ENCODE measurements at places on chromosomes 16 and 17. TPM values are rescaled to one million over a fixed set of nuclear protein-coding genes. Genes with fewer than 3 reads are reported as not detected.

- no peaks in the 10 kb centered on the region for H3K27me3 ChIP-seq
- H3K4me1 ChIP-seq: peaks cover 71% of the 10 kb centered on the region
- H3K27ac ChIP-seq: peak overlapping the region; percentile 85
- no peaks in the 10 kb centered on the region for H3K36me3 ChIP-seq
- DNase-seq: no peak
- H3K4me3 ChIP-seq: no peak overlapping the region
Measured at GRCh38 chr16:50684823-50685461, 3.8 kb upstream of the SNX20 start.

Gene IRX5
- total RNA-seq: not detected

Gene FAM83G
- 3.0 TPM for total RNA-seq

GRCh38 chr17:35313875-35314409 lies 59.5 kb downstream of the SLFN11 start:
- DNase-seq: peak; percentile 35
- no peaks in the 10 kb centered on the region for H3K27me3 ChIP-seq
- peak overlapping the region; percentile 77 for H3K4me3 ChIP-seq
- H3K27ac ChIP-seq: peak overlapping the region; percentile 69
- peaks cover 30% of the 10 kb centered on the region for H3K4me1 ChIP-seq

Gene MYH8
- total RNA-seq: not detected

- H3K4me3 ChIP-seq: peak overlapping the region; percentile 94
- peak; percentile 9 for DNase-seq
- no peaks in the 10 kb centered on the region for H3K27me3 ChIP-seq
Measured at GRCh38 chr16:2904922-2905240, 6.8 kb upstream of the FLYWCH1 start.

Gene ZCCHC14
- 16.4 TPM for total RNA-seq

DNA sequence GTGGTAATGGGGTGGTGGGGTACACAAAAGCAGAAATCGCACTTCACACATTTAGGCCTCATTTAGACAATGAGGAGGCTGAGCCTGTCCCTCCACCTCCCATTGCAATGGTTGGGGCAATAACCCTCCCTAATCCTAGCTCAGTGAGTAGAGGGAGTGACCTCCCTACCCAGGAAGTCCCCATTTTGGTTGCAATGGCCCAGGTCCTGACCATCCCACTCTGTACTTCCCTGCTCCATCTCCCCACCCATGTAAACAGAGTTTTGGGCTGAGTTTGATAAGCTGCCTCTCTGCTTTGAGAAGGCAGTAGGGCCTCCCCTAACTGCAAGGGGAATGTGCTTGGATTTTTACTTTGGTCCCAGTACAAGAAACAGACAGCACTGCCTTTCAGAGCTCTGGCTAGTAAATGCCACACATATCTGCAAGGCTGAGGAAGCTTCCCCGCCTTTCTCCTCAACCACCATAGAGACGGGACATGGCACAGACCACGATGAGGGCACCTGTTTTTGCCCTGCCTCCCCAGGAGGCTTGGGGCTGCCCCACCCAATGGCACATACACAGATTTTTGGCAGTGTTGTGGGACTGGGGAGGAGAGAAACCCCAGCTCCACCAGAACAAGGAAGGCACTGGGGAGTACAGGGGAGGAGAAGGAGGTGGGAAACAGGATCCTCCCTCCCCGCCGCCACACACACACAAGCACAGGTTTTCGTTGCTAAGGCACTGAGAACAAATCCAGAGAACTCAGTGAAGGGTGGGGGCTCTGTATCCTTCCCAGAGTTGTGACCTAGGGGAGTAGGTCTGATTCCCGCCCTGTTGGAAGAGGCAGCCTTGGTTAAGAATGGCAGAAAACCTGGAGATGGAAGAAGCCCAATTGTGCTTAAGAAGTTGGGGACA lies 7.3 kb downstream of the VAT1 start:
- DNase-seq: no peak
- peaks cover 13% of the 10 kb centered on the region for H3K4me1 ChIP-seq
- no peaks in the 10 kb centered on the region for H3K27me3 ChIP-seq
- H3K36me3 ChIP-seq: peaks cover 37% of the 10 kb centered on the region
- H3K4me3 ChIP-seq: no peak overlapping the region

DNA sequence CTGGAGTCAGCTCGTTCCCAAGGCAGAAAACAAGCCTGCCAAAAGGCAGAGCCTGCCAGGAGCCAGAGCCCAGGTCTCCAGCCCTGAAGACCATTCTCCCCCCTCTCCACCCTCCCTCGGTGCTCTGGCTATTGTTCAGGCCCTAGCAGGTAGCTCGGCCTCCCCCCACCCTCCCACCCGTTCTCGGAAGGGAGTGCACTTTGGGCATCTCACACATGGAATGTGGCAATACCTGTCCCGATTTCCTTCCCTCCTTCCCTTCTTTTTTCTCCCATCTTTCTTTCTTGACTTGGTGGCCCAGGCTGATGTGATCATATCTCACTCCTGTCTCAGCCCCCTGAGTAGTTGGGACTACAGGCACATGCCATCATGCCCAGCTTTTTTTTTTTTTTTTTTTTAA lies 12.4 kb downstream of the CNGB1 start:
- H3K4me3 ChIP-seq: no peak overlapping the region
- DNase-seq: no peak
- H3K27me3 ChIP-seq: no peaks in the 10 kb centered on the region
- no peaks in the 10 kb centered on the region for H3K4me1 ChIP-seq

DNA sequence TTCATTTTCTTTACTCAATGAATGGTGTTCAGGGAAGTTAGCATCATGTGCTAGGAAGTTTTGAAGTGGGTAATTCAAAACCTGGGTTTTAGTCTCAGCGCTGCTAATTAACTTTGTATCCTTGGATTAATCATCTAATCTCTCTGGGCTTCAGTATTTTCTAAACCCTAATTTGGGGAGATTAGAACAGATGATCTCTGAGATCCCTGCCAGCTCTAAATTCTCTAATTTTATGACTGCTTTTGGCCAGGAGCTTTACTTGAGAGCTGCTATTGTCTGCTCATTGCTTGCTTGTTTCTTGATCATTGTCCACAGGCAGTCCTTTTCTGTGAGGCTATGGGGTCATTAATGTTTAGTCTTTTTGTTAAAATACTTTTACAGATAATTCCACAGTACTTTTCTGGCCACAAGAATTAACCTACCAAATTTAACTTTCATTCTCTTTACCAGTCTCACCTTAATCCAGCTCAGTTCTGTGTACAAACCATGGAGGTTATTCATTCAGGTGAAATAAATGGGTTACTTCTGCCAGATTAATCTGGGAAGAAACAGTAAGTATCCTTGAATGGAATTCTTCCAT lies 28.4 kb upstream of the VWA3A start:
- no peak overlapping the region for H3K4me3 ChIP-seq
- H3K4me1 ChIP-seq: no peaks in the 10 kb centered on the region
- H3K27me3 ChIP-seq: no peaks in the 10 kb centered on the region
- no peaks in the 10 kb centered on the region for H3K36me3 ChIP-seq
- no peak overlapping the region for H3K27ac ChIP-seq

DNA sequence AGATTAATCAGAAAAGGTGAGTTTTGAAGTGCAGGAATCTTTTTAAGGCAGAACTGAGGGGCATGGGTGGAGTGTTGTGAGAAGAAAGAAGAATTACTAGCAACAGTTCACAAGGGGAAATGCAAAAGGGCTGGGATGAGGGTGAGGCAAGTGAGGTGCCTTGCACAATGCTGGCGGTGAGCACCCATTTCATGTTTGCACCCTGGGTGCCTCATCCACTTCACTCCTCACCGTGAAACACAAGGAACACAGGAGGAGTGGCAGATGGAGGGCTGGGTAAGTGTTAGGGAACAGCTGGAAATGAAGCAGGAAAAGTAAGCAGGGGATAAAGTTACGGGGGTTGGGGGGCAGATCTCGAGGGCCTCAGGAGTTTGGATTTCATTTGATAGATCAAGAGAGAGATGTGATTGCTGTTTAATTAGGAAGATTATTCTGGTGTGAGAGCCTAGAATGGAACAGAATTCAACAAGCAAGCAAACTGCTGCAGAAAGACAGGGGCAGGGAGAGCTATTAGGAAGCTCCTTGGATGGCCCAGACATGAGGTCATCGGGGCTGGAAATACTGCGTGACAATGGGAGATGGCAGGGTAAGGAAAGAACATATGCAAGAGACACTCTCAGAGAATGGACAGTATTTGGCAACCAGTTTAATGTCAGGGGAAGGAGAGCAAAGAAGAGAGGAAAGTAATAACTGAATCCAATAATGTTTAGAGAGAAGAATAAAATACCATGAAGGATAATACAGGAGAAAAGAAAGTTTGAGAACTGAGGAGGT lies 8.3 kb upstream of the HEATR6 start:
- no peaks in the 10 kb centered on the region for H3K4me1 ChIP-seq
- no peak for DNase-seq
- H3K27me3 ChIP-seq: no peaks in the 10 kb centered on the region
- no peak overlapping the region for H3K27ac ChIP-seq

DNA sequence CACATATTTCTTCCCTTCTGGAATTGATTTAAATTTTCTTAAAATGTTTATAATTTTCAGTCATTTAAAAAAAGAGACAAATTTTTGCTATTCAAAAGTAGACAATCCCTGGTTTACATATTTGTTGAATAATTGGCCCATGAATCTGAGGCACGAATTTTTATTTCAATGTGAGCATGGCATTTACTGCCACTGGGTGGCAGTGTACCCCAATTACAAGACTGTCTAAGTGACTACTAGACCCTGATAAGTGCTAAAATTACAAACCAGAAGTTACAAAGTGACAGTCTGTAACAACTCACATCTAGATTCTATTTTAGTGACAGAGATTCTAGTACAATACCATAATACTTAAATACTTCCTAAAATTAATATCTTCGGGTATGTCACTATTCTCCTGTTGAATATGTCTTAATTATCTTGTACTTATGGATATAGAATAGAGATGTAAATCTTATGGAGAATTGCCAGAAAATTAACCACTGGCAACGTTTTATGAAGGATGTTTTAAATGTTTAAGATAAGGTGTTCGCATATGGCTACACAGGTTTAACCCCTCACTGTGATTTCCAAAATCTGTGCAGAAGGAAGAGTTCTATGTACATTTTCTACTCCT lies 235.8 kb downstream of the MAP2K4 start:
- peaks cover 4% of the 10 kb centered on the region for H3K27me3 ChIP-seq
- H3K36me3 ChIP-seq: no peaks in the 10 kb centered on the region
- DNase-seq: no peak
- no peaks in the 10 kb centered on the region for H3K4me1 ChIP-seq
- no peak overlapping the region for H3K4me3 ChIP-seq

GRCh38 chr17:69333561-69333960 lies 6.6 kb upstream of the ABCA5 start:
- H3K4me3 ChIP-seq: no peak overlapping the region
- DNase-seq: no peak
- no peak overlapping the region for H3K27ac ChIP-seq
- H3K27me3 ChIP-seq: no peaks in the 10 kb centered on the region

Gene SLC5A11
- total RNA-seq: 0.44 TPM

GRCh38 chr16:86512860-86513470 lies 2.6 kb downstream of the FOXF1 start:
- H3K4me3 ChIP-seq: no peak overlapping the region
- H3K4me1 ChIP-seq: peaks cover 16% of the 10 kb centered on the region
- no peak overlapping the region for H3K27ac ChIP-seq
- no peak for DNase-seq
- H3K36me3 ChIP-seq: no peaks in the 10 kb centered on the region

Gene NLRP1
- total RNA-seq: 254 TPM

DNA sequence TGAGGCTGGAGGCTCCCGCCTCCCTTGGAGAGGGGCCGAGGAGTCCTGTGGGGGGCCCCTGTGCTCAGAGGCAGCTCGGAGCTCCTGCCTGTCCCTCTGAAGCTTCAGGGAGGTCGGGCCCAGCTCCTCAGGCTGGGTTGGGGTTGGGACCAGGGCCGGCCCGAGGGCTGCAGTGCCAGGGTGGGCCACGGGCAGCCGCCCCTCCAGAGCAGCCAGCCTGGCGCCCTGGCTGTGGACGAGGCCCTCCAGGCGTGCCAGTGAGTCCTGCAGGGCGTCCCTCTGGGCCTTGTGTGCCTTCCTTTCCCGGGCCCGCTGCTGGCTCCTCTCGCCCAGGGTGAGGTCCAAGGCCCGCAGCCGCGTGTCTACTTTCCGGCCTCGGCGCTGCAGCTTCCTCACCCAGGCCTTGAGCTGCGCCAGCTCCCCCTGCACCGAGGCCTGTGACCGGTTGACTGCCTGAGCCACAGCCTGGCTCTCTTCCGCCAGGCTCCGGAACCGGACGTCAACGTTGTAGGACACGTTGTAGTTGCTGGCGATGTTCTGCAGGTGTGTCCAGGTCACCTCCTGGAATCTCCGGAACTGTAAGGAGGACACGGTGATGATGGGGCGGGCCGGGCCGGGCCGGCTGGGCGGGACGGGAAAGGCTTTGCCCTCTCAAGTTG lies 1.2 kb downstream of the PTX4 start:
- no peaks in the 10 kb centered on the region for H3K27me3 ChIP-seq
- no peak for DNase-seq
- H3K4me3 ChIP-seq: no peak overlapping the region
- no peak overlapping the region for H3K27ac ChIP-seq

DNA sequence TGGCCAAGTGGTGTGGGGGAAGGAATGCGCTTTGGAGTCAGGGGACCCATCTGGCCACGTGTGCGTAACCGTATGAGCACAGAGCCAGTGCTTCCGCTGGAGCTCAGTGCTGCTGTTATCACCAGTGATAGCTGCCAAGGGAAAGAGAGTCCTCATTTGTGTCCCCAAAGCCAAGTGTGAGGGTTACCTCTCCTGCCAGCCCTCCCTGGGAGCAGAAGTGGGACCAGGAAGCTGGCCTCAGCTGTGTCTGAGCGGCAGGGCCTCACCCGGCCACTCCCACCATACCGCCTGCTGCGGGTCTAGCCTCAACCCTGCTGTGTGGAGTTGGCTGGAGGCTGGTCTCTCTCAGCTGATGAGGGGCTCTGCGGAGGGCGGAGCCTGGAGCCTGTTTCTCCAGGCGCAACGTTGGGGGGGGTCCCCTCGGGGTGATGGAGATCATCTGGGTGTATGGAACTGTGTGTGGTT lies 44.5 kb downstream of the MEAK7 start:
- no peaks in the 10 kb centered on the region for H3K4me1 ChIP-seq
- no peak for DNase-seq
- H3K27me3 ChIP-seq: no peaks in the 10 kb centered on the region
- H3K27ac ChIP-seq: no peak overlapping the region
- peaks cover under 1% of the 10 kb centered on the region for H3K36me3 ChIP-seq

Gene MMP25
- 0.80 TPM for total RNA-seq

Gene KCNJ2
- not detected for total RNA-seq

GRCh38 chr17:61076621-61077031 lies 323.0 kb upstream of the TBX2 start:
- H3K27ac ChIP-seq: no peak overlapping the region
- no peak overlapping the region for H3K4me3 ChIP-seq
- H3K4me1 ChIP-seq: no peaks in the 10 kb centered on the region
- DNase-seq: no peak

GRCh38 chr17:49456183-49456965 lies 38.7 kb upstream of the NGFR start:
- H3K4me3 ChIP-seq: no peak overlapping the region
- DNase-seq: no peak
- H3K27me3 ChIP-seq: peaks cover 24% of the 10 kb centered on the region
- H3K4me1 ChIP-seq: peaks cover 6% of the 10 kb centered on the region
- H3K27ac ChIP-seq: no peak overlapping the region
- no peaks in the 10 kb centered on the region for H3K36me3 ChIP-seq

- peak overlapping the region; percentile 95 for H3K27ac ChIP-seq
- H3K36me3 ChIP-seq: peaks cover 19% of the 10 kb centered on the region
- peak overlapping the region; percentile 81 for H3K4me3 ChIP-seq
- H3K4me1 ChIP-seq: peaks cover 20% of the 10 kb centered on the region
- no peaks in the 10 kb centered on the region for H3K27me3 ChIP-seq
Measured at GRCh38 chr17:67717192-67717623, 528 bp upstream of the NOL11 start.

- no peak overlapping the region for H3K27ac ChIP-seq
- H3K36me3 ChIP-seq: no peaks in the 10 kb centered on the region
- H3K4me3 ChIP-seq: no peak overlapping the region
- DNase-seq: no peak
Measured at GRCh38 chr16:11325404-11326083, 19.7 kb upstream of the RMI2 start.

Gene CETP
- total RNA-seq: not detected

Gene NPIPA3
- 1.6 TPM for total RNA-seq
